Muscle of leg (tissue), 16 donors: ENCODE measurements at places on chromosomes 6 and 20. TPM values are rescaled to one million over a fixed set of nuclear protein-coding genes. Genes with fewer than 3 reads are reported as not detected.

DNA sequence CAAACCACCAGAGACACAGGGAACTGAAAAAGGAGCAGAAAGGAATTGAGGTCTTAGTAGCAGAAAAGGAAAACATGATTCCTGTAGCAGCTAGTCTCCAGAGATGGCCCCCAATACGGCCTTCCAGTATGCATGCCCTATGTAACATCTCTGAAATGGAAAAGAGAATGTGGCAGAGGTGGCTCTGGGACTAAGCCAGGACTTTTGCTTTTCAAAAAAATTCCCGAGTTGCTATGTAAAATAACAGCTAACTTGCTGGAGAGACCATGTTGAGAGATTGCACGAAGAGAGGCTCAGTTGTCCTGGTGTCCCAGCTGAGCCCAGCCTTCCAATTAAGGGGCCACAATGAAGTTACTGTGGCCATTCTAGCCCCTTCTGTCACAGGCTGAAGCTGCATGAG lies 27.7 kb downstream of the IL20RA start:
- DNase-seq: no peak

GRCh38 chr6:32148289-32149091 lies 3.2 kb downstream of the PRRT1 start:
- peak; percentile 73 for DNase-seq

GRCh38 chr20:44461803-44462174 lies 13.9 kb upstream of the TTPAL start:
- DNase-seq: no peak

DNA sequence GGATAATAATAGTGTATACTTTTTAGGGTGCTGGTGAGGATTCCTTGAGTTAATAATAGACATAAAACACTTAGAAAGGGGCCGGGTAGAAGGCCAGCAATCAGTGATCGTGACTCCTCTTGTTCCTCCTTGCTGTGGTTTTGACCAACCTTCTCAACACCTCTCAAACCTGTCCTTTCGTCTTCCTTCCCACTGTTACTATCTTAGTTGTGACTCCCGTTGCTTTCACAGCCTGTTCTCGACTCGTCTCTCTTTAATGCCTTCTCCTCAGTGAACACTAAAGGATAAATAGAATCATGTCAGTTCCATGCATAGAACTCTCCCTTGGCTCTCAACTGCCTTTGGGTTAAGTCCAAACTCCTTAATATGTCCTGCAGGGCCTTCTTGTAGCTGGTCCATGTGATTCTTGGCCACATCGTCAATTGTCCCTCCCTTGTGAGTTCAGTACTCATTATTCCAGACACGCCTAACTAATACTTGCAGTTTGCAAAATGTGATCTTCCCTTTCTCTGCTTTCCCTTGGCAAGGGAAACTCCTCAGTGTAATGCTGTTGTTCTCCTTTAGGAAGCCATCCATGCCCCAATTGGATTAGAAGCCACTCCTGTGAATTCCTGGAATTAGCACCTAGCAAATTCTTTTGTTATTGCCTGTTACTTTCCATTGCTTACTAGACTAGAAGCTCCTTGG lies 164.9 kb downstream of the UTRN start:
- peak; percentile 96 for DNase-seq

DNA sequence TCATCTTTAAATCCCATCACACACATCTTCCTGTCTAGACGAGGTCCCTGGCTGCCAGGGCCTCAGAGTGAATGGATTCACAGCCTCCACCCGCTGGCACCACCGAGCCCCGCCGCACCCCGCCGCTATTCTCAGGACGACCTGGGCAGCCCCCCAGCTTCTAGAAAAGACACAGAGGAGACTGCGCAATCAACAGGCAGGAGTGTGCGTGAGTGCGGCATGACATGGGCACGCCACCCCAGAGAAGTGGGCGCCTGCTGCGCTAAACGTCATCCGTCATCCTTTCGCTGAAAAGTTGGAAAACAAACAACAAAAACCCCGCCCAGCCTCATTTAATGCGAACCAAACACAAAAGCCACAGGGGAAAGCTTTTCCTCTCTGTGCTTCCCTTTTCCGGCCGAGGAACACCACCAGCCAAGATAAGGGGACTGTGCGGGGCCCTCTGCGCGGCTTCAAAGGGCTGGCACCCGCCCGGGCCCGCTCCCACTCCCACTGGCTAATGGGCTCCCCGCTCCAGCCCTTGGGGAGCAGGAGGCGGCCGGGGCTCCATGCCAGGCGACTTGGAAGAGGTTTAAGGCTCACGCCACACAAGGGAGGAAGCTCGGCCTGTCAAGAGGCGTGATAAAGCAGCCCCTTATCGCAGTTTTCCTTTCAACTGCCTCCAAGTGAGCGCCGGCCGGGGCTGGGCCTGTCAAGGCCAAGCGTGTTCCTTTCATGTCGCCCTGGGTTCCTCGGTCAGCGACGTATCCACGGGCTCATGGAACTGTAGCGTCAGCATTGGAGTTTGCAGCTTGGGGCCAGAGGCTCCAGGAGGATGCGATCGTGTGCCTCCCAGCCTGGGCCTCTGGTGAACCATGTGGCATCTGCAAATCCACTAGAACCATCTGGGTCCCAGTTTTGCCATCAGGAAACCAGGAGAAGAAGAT lies 50.1 kb downstream of the NFATC2 start:
- DNase-seq: peak; percentile 65

GRCh38 chr6:160081398-160081797 lies 40.2 kb upstream of the SLC22A1 start:
- no peak for DNase-seq

Gene PREX1
- total RNA-seq: 17.3 TPM
